ENCODE measurements at places on chromosomes 3 and 15.
A peak's percentile ranks its signal among the peaks of the same experiment; 100 is the strongest.

DNA sequence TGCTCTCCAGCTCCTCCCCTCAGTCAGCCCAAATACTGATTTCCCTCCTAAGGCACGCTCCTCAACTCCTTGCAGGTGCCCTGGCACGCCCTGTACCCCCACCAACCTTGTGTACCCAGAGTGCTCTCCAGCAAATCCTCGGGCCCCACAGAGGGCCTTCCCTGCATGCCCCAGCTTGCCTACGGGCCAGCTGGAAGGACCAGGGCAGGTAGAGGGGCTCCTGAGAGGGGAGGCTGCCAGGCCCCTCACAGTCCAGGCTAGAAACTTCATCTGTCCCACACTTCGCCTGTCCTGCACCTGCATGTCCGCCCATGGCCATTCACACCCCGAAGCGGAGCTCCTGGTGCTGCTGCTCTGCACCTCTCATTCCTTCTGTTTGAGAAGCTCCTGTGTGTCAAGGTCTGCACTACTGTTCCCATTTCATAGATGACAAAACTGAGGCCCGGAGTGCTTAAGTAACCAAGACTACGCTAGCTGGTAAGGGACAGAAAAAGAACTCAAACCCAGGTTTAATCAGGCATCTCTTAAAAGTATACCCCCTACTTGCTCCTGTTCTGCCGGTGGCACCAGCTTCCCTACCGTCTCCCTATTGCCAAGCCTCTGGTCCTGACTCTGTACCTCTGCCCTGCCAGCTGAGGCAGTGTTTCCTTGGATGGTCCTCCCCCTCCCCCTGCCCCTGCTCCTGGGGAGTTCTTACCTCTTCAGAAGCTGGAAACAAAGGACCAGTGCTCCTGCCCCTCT lies 35.6 kb downstream of the ZXDC start:
- DNase-seq, result no peak

GRCh38 chr3:62824965-62825592 lies 50.1 kb downstream of the CADPS start:
- no peak for DNase-seq

- peak; percentile 65 for DNase-seq
These were observed 31.8 kb downstream of the MYO5A start for GRCh38 chr15:52496776-52497470.

- no peak for DNase-seq
These were observed 127.9 kb downstream of the GADL1 start for GRCh38 chr3:30766522-30766921.

DNA sequence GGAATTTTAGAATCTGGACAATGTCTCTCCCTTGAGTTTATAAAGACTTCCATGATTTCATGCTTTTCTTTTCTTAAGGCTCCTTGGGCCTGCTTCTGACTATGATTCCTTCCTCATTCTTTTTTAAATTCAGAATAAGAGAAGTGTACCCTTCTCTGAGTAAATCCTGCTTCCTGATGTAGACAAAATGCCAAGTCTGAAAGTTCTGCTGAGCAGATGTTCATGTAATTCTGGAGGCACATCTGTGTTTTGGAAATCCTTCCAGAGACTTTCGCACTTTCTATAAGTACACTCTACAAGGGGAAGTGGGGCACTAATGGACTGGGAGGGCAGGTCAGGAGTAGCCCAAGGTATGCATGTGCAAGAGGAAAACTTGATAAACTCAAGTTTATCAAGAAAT lies 24.8 kb downstream of the TPM1 start:
- no peak for DNase-seq

Measured in CD14-positive monocyte (primary cell).